ENCODE measurements at places on chromosomes 1 and 21.

GRCh38 chr1:232634096-232634495, 4.2 kb upstream of the SIPA1L2 start:
- no peaks in the 10 kb centered on the region for H3K36me3 ChIP-seq
- no peak for DNase-seq
- no peak overlapping the region for H3K27ac ChIP-seq
- peaks cover 35% of the 10 kb centered on the region for H3K27me3 ChIP-seq
- H3K4me3 ChIP-seq, result no peak overlapping the region
- H3K4me1 ChIP-seq, result peaks cover 6% of the 10 kb centered on the region

GRCh38 chr21:42417533-42417932, 13.8 kb downstream of the UBASH3A start:
- H3K36me3 ChIP-seq, result no peaks in the 10 kb centered on the region
- no peak for DNase-seq
- 0 out of 2 replicates have a peak, but pooled peaks cover 2% of the 10 kb centered on the region for H3K4me1 ChIP-seq
- no peak overlapping the region for H3K4me3 ChIP-seq

DNA sequence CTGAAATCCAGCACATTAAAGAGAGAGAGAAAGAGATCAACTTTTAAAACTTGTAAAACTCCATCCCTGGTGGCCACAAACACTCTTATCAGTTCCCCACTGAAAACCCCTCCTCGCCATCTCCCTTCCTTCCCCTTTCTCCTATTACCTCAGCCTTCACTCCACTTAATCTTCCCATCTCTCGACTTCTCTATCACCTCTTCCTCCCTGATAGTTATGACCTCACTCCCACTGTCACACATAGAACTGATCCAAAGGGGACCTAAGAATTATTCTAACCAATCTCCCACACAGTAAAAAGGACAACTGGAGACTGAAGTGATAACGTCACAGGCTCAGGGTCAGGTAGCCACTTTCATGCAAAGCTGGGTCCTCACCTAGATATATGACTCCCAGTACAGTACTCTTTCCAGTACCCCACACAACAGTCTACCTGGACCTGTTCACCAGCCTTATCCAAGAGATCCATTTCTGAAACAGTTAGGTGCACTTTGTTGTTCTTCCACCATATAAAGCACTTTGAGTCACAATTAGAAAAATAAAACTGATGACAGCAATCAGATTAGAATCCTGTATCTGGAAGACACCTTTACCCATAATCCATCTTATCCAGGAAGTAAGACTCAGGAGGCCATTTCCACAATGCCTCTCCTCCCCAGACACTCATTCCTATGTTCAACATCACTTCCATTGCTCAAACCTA, 324.8 kb downstream of the SMYD3 start:
- no peak for DNase-seq
- H3K4me3 ChIP-seq, result no peak overlapping the region
- peaks cover 8% of the 10 kb centered on the region for H3K4me1 ChIP-seq
- H3K27ac ChIP-seq, result no peak overlapping the region

- peaks cover 30% of the 10 kb centered on the region for H3K4me1 ChIP-seq
- no peak overlapping the region for H3K27ac ChIP-seq
These were observed 89.7 kb upstream of the SLC45A1 start for GRCh38 chr1:8228253-8228652.

DNA sequence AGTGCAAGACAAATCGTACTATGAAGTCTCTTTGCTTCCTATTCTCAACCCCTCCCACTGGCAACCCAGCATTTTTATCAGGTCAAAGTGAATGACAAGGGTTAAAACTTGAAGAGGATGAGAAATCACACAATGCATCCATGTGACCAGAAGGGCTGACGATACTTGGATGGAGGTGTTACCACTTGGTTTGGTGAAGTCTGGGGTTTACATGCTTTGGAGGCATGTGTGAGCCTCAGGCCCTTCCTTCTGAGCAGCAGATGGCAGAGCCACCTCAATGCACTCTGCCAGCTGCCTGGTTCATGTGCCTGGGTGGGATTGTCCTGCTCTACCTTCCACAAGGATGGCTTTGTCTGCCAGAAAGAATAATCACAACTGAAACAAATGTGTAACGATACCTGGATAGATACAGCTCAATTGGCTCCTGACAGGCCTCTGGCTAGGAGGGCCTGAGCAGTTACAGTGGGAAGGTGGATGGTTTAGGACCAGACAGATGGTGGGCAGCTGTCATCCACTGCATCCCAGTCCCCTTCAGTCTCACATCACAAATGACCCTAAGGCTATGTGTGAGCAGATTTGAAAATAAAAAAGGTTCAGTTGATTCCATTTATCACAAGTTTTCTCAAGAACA, 51.5 kb upstream of the CNIH3 start:
- H3K4me3 ChIP-seq, result no peak overlapping the region
- H3K27ac ChIP-seq, result no peak overlapping the region
- peaks cover 3% of the 10 kb centered on the region for H3K27me3 ChIP-seq
- H3K36me3 ChIP-seq, result peaks cover 22% of the 10 kb centered on the region
- H3K4me1 ChIP-seq, result no peaks in the 10 kb centered on the region
- DNase-seq, result no peak

DNA sequence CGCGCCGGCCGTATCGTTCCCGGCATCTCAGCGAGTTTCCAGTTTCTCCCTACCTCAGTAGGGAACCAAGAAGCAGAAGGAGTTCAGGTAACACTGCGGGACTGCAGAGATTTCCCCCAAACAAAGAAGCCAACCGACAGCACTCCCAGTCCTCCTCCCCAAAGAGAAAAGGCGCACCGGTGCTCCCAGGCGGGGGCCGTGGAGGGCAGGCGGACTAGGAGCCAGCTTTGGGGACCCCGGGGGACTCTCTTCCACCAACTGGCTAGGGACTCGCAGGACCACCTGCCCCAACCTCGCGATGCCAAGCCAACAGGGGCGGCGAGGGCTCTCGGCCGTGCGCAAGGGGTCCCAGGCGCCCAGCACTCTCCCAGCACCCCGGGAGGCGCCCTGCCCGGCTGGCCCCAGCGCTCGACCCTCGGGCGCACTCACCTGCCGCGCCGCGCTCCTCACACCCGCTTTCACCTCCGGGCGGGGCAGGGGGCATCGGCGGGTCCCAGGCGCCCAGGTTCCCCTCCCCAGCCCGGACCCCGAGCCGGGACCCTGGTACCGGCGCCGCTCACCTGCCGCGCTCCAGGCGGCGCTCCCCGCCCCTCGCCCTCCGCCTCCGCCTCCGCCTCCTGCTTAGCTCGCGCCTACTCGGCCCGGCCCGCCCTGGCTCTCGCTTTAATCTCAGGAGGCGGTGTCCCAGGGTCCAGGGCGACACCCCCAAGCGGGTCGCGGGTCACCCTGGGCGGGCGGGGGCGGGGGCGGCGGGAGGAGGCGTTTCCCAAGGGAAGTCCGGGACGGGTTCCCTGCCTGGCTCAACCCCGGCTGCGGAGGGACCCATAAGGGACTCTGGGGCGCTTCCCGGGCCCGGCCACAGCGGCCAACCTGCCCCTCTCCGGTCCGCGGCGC, at the start of gene TMPRSS2:
TSS of gene TMPRSS2 (minus strand) at position 638 of the 894 bp plus-strand sequence. CDS start 10,025 bp downstream, outside the sequence.
- H3K4me3 ChIP-seq, result peak within 1 kb of the TSS; percentile 80
- DNase-seq, result peak; percentile 60
- H3K36me3 ChIP-seq, result no peaks in the 10 kb centered on the region

- peaks cover 12% of the 10 kb centered on the region for H3K27me3 ChIP-seq
- H3K27ac ChIP-seq, result no peak overlapping the region
- no peaks in the 10 kb centered on the region for H3K4me1 ChIP-seq
- peak; percentile 57 for DNase-seq
- H3K4me3 ChIP-seq, result peak overlapping the region; percentile 69
- H3K36me3 ChIP-seq, result no peaks in the 10 kb centered on the region
These were observed 5.5 kb downstream of the RNF223 start for GRCh38 chr1:1068517-1069055.
